SK-N-SH (cell line): ENCODE measurements at places on chromosomes 5 and 9. TPM values are rescaled to one million over a fixed set of nuclear protein-coding genes. Genes with fewer than 3 reads are reported as not detected.

Gene FCN2
- not detected in 2 replicates for polyA plus RNA-seq

GRCh38 chr5:14547666-14548065 is 33.9 kb upstream of the OTULINL start:
- H3K27ac ChIP-seq, result no peak overlapping the region
- DNase-seq, result no peak
- no peak overlapping the region for H3K4me3 ChIP-seq
- H3K4me1 ChIP-seq, result no peaks in the 10 kb centered on the region

DNA sequence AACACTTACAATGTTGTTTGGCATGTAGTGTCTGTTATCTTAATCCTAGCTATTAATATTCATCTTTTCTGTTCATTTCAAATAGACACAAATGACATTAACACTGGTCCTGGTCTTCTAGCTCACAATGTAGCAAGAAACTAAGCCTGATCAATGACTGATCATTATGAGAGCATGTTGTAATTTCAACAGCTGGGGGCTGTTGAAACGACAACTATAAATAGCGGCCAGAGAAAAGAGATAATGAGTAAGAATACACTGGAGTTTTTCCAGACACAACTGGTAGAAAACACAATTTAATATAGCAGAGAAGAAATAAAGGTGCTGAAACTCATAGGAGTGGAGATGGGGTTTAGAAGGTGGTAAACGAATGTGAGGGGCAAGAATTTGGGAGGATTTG is 89.2 kb downstream of the HTR4 start:
- no peaks in the 10 kb centered on the region for H3K4me1 ChIP-seq
- H3K36me3 ChIP-seq, result no peaks in the 10 kb centered on the region
- H3K27ac ChIP-seq, result no peak overlapping the region
- H3K27me3 ChIP-seq, result no peaks in the 10 kb centered on the region
- DNase-seq, result no peak

- H3K36me3 ChIP-seq, result no peaks in the 10 kb centered on the region
- H3K27me3 ChIP-seq, result no peaks in the 10 kb centered on the region
- no peak overlapping the region for H3K27ac ChIP-seq
- H3K4me1 ChIP-seq, result no peaks in the 10 kb centered on the region; the same call in 1 of the 2 replicates
- no peak overlapping the region for H3K4me3 ChIP-seq
These were observed 38.3 kb upstream of the SMAD5 start for GRCh38 chr5:136094189-136094912.

DNA sequence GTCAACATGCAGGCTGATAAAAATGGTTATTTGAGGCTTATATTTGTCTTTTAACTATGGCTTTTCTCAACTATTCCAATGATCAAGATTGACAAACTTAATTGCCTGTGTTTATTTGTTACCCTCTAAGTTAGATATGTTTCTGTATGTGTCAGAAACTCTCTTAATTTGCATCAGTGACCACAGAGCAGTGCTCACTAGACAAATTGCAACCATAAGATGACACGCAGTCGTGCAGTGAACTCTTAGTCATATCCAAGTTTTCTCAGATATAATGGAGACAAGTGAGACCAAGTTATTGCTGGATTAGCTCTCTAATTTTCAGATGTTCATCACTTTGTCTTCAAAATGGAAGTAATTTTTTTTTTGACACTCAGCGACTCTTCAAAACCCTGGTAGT is 342.2 kb upstream of the RFX3 start:
- no peak for DNase-seq
- no peaks in the 10 kb centered on the region for H3K36me3 ChIP-seq
- no peak overlapping the region for H3K27ac ChIP-seq
- H3K27me3 ChIP-seq, result no peaks in the 10 kb centered on the region

Gene TMEM252
- not detected in 2 replicates for polyA plus RNA-seq

DNA sequence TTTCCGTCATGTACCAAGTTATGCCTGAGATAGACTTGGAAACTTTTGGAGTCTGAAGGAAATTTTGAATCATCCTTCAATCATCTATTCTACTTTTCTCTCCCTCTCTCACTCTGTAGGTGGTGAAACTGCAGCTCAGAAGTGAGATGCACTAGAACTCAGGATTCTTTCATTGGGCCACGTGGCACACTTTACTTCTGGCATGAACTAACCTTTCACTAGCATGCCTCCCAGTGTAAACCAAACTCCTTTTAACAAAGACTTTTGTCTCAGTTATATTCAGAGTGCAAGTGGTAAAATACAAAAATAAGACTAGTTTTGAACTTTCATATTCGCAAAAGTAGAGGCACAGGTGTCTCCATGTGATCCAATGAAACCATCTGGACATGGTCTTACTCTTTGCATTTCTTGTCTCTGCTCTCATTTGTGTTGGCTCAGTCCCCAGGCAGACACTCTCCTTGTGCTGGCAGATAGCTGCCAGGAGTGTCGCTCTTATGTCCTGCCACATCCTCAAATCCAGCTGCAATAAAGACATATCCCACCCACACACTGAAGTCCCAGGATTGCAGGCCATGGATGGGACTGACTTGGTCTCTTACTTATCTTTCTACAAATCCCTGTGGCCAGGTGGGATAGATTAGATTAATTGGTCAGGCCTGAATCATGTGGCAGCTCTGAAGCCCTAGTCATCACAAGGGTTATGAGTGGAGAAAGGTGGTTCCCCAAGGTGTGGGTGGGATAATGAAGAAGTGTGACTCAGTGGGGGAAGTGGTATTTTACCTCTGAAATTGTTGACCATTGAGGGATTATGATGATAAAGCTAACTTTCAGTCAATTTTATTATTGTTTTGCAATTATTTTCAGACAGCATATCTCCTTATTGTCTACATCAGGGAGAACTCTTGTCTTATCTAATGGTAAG is 267.5 kb downstream of the GABRB2 start:
- H3K4me3 ChIP-seq, result no peak overlapping the region
- DNase-seq, result no peak
- H3K27me3 ChIP-seq, result no peaks in the 10 kb centered on the region
- H3K27ac ChIP-seq, result no peak overlapping the region
- H3K36me3 ChIP-seq, result no peaks in the 10 kb centered on the region
- no peaks in the 10 kb centered on the region for H3K4me1 ChIP-seq
